ENCODE measurements at places on chromosomes 5 and 9.
A peak's percentile ranks its signal among the peaks of the same experiment; 100 is the strongest.

DNA sequence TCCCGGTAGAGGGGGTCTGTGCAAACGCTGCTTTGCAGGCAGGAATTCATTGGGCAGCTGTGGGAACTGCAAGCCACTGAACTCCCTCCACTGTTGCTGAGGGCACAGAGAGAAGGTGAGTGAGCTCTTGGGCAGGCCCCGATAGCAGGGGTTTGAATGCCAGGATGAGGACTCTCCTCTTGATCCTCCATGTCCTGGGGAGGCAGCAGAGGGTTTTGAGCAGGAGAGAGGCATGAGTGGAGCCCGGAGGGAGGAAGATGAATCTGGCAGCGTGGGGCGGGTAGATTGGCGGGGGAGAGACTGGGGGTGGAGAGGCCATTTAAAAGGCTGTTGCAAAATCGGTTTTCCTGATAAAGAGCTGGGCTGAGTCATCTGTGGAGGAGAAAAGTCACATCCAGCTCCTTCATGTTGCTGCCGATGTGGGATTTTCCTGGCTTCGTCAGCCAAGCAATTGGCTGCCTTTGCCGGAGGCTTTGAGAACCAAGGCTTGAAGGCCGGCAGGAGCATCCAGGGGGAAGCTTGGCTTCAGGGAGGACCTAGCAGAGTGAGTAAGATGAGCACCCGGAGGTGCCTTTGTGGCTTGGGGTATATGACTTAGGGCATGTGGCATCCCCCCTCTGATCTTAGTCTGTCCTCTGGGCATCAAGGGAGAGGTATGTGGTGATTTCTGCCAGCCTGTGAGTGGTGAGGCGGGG lies at the start of gene SYNPO:
TSS of gene SYNPO (plus strand) at position 350 of the 695 bp plus-strand sequence. CDS start 7,616 bp downstream, outside the sequence.
- DNase-seq, result no peak

DNA sequence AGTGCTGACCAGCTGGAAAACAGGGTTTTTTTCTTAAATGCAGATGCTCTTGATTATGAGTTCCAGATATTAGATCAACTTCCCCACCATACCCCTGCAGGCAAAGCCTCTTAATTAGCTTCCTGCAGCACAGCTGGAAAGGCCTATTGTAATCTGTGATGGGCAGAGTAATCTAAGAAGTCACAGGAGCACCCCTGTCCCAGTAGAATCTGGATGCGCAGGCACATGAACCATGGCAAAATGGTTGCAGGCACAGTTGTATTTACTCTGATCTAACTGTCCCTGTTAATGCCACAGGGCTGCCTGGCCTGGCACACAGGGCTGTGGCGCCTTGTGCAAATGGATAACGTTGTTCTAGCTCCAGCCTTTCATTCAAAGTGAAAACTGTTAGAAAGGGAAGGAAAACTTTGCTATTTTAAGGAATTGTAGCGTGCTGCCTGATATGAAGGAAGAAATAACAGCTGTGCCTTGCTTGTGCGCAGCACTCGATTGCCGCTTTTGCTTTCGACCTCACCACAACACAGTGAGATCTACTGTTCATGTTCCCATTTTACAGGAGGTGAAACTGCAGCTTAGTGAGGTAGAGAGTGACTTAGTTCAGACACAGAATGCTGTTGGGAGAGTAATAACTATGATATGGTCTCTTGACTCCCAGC lies 2.3 kb downstream of the TGFBI start:
- no peak for DNase-seq

DNA sequence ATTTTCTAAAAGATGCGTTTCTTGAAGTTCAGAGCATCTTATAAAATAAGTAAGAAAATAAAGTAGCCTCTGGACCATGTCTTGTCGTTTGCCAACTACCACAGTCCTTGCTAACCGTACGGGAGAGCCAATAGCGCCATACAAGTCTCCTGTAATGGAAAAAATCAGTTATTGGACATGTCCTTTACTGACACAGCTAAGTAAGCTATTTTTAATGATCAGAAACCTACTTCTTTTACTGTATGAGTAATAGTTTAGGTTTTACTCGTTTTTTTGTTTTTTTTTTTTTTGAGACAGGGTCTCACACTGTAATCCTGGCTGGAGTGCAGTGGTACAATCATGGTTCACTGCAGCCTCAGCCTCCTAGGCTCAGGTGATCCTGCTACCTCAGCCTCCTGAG lies 37.7 kb upstream of the RAPGEF6 start:
- no peak for DNase-seq

- no peak for DNase-seq
These were observed 31.7 kb upstream of the IRX2 start for GRCh38 chr5:2783223-2783622.

- no peak for DNase-seq
These were observed 79.7 kb upstream of the SSBP2 start for GRCh38 chr5:81830596-81830995.

DNA sequence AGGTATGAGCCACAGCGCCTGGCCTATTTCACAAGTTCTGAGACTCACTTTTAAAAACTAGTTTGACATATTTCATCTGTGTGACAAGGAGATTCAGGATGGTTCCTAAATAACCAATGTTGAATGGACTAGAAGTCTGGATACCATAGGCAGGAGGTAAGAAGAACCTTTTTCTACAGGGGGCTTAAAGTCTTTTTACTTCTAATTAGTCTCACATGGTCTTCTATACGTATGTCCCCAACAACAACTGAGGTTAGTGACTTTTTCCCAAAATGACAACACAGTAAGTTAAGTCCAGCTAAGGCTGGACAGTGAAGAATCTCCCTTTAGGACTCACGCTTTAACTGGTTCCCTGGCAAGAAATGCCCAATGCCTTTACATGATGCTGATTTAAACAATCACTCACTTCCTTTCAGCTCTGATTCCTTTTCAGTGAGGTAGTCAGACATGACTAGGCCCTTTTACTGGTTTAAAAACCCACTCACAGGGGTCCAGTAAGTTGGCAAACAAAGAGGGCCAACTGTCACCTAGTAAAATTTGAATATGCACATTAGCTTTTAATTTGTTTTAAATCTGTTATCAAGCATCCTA lies 12.1 kb upstream of the HAUS6 start:
- DNase-seq, result no peak

DNA sequence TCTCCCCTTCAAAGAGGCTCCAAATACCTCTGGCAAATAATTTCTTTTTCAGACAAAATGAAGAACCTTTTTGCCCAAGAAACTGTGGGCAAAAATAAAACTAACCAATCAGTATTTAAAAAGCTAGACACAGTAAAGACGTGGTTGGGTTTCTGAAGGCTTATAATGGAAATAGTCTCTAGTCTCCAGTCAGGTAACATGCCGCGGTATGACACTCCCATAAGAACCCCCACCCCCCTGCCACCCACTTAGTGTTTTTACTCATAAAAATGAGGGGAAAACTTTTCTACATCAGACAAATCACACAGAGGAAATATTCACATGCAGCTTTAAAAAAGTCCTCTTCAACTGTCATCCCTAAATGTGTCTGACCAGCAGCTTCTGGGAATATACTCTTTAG lies 105.3 kb downstream of the THBS4 start:
- DNase-seq, result no peak

DNA sequence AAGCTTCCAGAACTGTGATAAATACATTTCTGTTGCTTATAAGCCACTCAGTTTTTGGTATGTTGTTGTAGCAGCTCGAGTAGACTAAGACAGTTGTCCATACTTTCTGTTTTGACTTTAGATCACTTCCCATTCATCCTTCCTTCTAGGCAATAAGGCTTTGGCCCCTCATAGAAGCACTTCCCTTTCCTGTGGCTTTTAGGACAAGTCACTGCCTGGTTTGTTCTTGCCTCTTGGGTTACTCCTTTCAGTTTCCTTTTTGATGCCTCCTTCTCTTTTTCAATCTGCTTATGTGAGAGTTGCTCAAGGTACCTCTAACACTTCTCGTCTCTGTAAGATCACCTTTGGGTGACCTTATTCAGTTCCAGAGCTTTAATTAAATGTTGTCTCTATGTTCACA lies 72.4 kb upstream of the NTRK2 start:
- DNase-seq, result no peak

DNA sequence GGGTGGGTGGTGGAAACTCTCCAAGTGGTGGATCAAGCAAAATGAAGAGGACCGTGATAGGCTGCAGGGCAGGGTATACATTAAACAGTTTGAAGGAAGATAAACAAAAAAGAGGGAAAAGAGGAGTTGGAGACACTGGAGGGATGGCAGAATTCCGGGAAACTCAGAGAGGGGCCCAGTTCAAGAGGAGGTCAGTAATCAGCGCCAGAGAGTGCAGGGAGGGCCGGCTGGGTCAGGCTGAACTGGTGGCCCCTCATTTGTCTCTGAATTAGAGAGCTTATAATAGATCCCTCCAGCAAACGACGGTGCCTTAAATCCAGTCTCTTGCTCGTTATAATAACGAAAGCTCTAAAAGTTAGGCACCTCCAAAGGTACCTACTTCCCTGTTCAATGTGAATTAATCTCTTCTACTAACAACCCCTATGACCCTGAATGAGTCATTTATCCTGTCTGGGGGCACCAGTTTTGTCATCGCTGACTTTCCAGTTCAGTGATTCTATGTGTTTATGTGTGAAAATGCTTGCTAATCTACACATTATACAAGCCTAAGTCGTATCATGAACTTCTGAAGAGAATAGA lies 2.4 kb upstream of the ZSWIM6 start:
- DNase-seq, result peak; percentile 33

DNA sequence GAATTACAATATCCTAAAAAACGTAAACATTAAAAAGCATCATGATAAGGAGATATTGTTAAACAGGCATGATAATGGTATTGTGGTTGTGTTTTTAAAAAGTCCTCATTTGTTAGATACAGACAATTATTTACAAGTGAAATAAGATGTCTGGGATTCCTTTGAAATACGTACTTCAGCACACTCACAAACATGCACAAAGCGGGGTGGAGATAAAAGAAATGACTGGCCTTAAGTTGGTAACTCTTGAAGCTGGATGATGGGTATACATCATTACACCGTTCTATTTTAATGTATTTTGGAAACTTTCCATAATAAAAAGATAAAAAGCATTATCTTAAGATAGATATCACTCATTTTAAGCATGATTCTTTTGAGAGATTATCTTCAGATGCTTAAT lies 1.0 kb downstream of the FAM200C start:
- no peak for DNase-seq

- no peak for DNase-seq
These were observed 156.8 kb downstream of the MAPKAP1 start for GRCh38 chr9:125549891-125550885.

DNA sequence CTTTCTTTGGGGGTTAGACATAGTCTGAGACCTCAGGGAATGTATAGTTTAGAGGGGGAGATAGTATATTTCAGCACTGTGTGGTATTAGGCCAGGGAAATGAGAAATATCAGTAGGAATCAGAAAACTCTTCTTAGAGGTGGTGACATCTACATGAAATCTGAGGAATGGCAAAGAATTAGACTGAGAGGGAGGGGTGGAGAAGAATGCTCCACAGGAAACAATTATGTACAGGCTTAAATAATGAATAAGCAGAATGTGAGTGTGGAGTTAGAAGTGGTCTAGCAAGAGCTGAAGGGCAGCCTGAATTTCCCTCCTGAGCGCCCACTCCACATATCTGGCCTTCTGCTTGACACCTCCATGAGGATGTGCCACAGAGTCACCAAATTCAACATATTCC lies 3.6 kb upstream of the MACIR start:
- DNase-seq, result no peak

- DNase-seq, result no peak
These were observed 33.9 kb downstream of the TENT4A start for GRCh38 chr5:6747103-6747502.

DNA sequence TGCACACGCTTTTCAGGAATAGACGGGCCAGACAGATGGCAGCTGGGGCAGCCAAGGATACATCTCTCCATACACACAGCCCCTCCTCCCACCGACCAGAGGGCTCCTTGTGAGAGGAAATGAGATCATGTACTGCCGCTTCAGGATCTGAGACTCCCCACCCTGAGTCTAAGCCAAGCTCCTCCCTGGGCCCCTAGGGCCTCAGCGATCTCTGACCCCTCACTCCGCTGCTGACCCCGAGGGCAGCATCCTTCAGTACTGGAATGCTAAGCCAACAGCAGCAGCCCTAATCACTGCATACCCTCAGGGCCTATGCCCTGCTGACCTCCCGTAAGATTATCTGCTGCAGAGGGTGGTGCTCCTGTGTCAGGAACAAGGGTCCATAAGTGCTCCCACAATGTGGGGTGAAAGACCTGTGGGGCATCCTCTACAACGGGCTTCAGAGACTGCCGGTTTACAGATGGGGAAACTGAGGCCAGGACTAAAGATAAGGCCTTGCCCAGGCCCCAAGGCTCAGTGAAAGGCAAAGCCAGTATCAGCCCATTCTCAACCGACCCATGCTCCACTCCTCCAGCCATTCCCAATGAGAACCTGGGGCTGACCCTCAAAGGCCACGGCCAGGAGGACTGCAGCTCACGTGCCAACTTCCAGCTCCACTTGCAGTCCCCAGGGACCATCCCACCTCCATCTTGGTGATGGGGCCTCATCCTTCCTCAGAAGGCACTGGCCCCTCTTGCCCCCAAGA lies 37.5 kb downstream of the BICD2 start:
- DNase-seq, result no peak

DNA sequence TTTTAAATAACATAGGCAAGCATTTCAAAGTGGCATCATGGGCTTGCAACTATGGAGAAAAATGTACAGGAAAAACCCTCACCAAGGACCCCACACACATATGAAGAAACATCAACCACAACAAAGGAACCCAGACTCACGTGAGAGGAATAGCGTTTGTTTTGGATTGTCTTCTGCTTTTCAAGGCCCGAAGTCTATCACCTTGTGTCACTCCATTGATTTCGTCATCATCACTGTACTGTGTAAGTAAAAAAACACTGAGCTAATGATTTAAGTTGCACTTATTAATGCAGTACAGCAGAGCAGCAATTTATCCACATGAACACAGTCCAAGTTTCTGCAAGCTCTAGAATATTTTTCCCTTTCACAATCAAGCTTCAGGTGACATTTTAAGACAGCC lies 72.4 kb downstream of the HABP4 start:
- DNase-seq, result no peak

DNA sequence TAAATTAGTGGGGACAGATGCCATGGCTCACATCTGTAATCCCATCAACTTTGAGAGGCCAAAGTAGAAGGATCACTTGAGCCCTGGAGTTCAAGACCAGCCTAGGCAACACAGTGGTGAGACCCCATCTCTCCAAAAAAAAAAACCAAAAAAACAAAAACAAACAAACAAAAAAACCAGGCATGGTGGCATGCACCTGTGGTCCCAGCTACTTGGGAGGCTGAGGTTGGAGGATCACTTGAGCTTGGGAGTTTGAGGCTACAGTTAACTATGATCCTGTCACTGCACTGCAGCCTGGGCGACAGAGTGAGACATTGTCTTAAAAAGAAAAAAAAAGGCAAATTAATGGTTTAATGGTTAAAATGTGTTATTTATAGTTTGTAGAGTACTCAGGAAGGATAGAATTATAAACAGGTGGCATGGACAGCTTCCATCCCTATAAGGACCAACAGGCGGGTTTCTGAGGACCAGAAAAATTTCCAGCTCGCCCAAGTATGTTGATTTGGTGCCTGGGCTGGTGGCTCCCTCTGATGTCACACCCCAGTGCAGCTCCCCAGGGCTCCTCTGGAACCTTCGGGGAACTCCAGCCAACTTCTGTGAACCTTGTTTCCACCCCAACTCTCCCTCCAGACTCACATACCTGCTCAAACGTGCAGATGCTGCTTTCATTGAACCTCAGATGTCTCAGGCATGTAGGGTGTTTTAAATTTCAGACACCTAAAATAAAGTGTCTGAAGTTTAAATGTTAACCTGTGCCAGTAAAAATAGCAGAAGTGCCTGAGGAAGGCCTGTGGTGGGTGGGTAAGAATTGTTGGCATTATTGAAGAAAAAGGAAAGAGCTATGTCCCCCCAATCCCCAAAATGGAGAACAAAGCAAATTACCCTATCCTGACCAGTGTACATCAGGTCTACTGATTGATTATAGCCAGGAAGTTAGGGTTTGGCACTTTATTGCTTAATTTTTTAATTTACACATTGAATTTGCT lies 69.0 kb downstream of the TRIO start:
- DNase-seq, result no peak

- no peak for DNase-seq
These were observed 77.9 kb upstream of the PIP5K1B start for GRCh38 chr9:68627104-68627503.
